ENCODE measurements at places on chromosomes 2 and 18.

- DNase-seq, result peak; percentile 68
Observed at GRCh38 chr18:9673296-9674251, 34.5 kb upstream of the RAB31 start.

DNA sequence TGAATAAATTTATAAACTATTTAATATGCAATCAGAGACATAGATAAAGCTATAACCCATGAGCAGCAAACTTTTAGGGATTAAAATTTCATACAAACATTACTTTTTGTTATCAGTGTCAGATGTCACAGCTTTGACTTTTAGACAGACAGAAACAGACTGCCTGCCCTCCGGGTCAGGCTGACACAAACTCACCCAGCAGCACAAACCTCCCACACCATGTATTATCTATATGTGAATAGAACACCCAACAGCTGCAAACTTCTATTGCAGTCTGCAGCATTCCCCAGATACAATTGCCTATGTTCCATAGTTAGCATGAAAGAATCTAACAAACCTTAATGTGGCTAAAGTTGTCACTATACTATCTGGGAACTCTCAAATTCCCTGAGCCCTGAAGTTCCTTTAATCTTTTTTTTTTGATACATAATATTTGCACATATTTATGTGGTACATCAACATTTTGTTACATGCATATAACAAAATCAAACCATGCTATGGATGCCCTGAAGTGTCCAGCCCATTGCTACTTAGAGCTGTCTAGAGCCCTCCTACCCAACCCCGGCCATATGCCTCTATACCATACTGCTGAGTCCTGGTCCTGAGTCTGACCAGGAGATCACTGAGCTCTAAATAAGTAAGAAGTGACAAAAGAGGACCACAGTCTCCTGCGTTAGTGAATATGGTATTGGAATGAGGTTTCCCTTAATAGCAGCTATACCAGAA lies 214.4 kb downstream of the ZNF385B start:
- no peak for DNase-seq

GRCh38 chr2:135093193-135093592 lies 41.1 kb downstream of the RAB3GAP1 start:
- DNase-seq, result no peak

DNA sequence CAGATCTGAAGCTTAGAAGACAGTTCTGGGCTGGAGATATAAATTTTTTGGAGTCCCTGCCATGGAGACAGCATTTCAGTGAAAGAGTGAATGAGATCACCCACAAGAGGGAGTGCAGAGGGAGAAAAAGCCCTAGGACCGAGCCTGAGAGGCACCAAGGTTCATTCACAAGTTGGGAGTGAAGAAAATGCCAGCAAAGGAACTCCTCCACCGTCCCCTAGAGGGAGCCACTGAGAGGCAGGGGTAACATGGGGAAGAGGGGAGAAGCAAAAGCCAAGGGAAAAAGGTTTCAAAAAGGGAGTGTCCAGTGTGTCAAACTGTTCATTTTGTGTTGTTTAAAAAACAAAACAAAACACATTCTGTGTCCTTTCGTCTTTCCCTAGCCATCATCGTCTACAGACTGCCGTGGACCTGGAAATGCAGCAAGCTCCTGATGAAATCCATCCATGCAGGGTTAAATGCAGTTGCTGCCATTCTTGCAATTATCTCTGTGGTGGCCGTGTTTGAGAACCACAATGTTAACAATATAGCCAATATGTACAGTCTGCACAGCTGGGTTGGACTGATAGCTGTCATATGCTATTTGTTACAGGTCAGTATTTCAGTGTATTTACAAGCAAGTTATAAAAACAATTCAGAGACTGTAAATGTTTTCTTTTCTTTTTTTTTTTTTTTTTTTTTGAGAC lies 19.1 kb downstream of the CYBRD1 start:
- DNase-seq, result no peak

- no peak for DNase-seq
Observed at GRCh38 chr18:58268849-58269248, 224.8 kb downstream of the NEDD4L start.

DNA sequence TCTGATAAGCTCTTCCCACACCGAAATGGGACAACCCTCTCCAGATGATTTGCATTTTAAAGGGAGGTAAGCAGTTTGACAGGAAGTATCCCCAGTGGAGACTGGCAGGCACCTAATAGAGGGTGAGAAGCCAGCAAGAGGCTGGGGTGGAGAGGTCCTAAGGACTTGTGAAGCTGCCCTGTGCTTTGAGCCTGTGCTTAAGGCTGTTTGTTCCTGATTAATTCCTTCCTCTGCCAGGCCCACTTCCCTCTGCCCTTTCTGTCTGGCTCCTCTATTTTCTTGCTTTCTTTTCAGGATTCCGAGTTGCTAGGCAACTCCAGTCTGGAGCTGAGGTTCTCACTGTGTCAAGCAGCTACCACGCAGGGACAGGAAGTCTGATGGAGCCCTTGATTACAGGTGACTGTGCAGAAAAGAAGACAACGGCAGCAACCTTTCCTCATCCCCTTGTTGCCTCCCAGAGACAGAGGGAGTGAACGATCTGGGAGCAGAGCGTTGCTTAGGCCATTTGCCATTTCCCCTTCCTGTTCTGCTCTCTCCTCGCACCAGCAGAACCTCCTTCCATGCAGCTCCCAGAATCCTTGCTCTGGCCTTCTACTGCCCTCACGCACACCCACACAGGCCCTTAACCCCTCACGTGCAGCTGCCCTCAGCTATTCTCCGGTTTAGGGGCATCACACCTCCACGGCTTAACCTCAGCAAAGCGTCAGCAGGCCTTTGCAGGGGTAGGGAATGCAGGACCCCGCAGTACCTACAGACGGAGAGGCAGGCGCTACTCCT lies 103.6 kb upstream of the CELF4 start:
- DNase-seq, result no peak

GRCh38 chr2:226983895-226984749 lies 148.3 kb downstream of the RHBDD1 start:
- no peak for DNase-seq

- no peak for DNase-seq
Observed at GRCh38 chr2:172416447-172417058, 10.8 kb upstream of the ITGA6 start.

- no peak for DNase-seq
Observed at GRCh38 chr2:42903821-42904575, 111.6 kb upstream of the HAAO start.

GRCh38 chr18:35619464-35619863 lies 37.9 kb downstream of the GALNT1 start:
- DNase-seq, result no peak

GRCh38 chr2:218878486-218878885 lies 2.2 kb upstream of the WNT10A start:
- DNase-seq, result no peak

DNA sequence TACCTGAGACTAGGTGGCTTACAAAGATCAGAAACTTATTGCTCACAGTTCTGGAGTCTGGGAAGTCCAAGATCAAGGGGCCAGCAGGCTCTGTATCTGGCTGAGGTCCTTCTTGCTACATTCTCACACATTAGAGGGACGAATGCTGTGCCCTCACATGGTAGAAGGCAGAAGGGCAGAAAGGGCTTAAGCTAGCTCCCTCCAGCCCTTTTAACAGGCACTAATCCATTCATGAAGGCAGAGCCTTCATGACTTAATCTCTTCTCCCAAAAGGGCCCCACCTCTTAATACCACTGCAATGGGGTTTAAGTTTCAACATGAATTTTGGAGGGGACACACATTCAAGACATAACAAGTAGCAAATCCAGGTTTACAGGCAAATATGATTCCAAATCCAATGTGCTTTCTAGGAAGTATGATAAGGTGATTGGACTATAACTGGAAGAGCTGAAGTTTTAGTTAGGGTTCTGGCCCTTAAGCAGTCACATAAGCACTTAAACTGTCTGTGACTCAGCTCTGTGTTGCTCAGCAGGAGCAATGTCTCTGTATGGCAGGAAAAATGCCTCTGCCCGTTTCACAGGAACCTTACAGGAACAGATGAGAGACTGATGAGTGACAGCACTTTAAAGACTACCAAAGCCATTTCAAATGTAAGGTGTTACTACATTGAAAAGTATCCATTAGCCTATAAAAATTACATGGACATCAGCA lies 119.6 kb upstream of the PTPRM start:
- DNase-seq, result no peak

GRCh38 chr2:241009601-241010530 lies 11.4 kb downstream of the SNED1 start:
- DNase-seq, result peak; percentile 66

GRCh38 chr18:7958081-7958896 lies 391.2 kb downstream of the PTPRM start:
- no peak for DNase-seq

DNA sequence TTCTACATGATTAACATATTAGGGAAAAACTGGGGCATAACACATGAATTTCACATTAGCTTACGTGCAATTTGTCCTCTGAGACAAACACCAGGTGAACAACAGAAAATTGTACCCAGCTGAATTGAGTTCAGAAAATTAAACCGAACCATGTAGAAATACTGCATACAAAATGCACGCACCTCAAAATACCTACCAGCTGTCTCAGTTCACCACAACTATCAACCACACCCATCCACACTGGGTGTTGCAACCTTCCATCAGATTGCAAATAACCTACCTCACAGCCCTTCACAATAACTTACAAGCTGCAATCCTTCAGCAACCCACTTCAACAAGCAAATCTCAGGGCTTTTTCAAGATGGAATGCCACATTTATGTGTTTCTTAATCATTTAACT lies 55.9 kb downstream of the UNC50 start:
- no peak for DNase-seq
